ENCODE measurements at places on chromosomes 12 and 14.

DNA sequence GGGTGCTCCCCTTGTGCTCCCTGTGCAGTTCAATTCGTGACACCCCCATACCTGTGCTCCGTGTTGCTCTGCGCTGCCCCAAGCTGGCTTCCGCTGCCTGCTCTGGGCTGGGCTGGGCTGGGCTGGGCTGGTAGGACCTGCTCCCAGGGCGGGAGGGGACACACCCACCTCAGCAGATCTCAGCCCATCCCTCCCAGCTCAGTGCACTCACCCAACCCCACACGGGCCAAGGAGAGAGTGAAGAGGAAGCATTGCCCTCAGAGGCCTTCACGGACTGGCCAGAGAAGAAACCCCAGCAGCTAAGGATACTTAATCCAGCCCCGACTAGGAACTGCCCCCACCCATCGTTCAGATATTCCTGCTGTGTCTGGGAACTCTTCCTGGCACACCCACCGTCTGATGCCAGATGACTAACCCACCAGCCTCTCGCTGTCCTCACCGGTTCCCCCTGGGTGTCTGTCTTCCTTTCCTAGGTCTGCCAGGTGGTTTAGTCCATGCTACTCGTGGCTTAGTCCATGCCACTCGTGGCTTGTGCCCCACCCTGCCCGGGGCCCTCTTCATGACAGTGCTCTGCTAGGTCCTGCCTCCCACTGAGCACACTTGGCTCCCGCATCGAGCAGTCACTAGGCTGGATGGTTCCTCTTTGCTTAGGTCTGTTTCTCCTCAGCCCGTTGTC lies at the start of gene LPAR5:
Gene LPAR5, minus strand, starts transcription at position 104 of the 676 bp plus-strand sequence. CDS start 14,711 bp downstream, outside the sequence.
- DNase-seq = no peak

- no peak for DNase-seq
Observed at GRCh38 chr12:98868076-98868475, 223.0 kb downstream of the APAF1 start.

GRCh38 chr12:53502331-53502730 lies 1.2 kb downstream of the TARBP2 start:
- no peak for DNase-seq

DNA sequence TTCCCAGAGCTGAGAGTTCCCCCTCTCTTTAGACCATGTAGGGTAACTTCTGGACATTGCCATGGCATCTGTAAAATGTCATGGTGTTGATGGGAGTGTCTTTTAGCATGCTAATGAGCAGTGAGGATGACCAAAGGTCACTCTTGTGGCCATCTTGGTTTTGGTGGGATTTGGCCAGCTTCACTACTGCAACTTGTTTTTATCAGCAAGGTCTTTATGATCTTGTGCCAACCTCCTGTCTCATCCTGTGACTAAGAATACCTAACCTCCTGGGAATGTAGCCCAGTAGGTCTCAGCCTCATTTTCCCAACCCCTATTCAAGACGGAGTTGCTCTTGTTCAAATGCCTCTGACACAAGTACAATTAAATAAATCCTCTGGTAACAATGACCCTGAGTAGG lies 244.4 kb downstream of the NEDD1 start:
- no peak for DNase-seq
